T follicular helper cell (primary cell): ENCODE measurements at places on chromosomes 7 and 10.
A peak's percentile ranks its signal among the peaks of the same experiment; 100 is the strongest.

DNA sequence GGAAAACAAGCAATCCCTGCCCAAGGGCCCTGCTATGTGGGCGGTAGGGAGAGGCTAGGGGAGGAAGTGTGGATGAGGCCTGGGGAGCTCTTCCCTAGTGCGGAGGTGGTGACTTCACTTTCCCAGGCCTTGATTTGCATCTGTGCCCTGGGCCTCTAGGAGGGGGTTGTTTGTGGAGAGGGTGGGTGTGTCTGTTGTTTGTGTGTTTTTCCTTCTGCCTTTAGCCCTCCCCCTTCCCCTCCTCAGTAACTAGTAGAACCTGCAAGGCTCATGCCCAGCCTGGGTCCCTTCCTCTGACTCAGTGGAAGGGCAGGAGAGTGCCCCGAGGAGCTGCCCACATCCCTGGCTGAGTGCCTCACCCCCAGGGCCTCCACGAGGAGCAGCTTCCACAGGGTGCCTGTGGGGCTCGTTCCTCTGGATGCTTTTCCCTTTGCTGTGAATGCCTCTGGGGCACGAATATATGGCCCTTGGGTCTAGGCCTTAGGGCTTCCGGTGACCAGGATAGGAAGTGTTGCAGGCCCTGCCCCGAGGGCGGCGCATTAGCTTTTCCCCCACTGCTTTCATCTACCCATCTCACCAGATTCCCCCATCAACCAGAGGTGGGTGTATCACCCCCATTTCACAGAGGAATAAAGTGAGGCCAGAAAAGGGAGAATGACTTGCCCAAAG is 89.4 kb upstream of the DUSP5 start:
- DNase-seq, result no peak

GRCh38 chr10:34499612-34500279 is 315.4 kb downstream of the PARD3 start:
- DNase-seq, result no peak

DNA sequence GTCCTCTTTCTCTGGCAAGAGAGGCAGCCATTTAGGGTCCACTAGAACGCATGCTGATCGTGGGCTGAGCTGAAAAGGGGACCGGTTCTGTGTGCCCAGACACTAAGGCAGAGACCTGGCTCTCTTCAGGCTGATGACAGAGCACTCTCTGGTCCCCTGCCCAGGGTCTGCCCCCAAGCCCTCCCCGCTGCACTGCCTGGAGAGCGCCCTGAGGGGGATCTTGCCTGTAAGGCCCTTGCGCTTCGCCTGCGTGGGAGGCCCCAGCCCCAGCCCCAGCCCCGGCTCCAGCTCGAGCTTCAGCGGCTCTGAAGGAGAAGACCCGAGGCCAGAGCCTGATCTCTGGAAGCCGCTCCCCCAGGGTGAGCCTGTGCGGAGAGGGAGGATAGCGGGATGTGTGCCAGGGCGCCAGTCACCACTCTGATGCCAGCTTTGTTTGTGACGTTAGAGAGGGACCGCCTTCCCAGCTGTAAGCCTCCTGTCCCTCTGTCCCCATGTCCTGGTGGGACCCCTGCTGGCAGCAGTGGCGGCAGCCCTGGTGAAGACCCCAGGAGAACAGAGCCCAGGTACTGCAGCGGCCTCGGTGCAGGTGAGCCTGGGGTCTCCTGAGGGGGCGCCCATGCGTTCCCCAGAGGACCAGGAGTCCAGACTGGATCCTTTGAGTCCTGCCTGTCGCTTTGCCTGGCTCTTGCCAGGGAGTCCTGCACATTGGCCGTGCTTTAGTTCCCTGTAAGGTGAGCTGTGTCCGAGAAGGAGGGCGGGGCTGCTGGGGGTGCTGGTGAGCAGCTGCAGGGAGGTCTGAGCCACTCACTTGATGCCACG is 43.2 kb downstream of the ZNF467 start:
- DNase-seq, result no peak

DNA sequence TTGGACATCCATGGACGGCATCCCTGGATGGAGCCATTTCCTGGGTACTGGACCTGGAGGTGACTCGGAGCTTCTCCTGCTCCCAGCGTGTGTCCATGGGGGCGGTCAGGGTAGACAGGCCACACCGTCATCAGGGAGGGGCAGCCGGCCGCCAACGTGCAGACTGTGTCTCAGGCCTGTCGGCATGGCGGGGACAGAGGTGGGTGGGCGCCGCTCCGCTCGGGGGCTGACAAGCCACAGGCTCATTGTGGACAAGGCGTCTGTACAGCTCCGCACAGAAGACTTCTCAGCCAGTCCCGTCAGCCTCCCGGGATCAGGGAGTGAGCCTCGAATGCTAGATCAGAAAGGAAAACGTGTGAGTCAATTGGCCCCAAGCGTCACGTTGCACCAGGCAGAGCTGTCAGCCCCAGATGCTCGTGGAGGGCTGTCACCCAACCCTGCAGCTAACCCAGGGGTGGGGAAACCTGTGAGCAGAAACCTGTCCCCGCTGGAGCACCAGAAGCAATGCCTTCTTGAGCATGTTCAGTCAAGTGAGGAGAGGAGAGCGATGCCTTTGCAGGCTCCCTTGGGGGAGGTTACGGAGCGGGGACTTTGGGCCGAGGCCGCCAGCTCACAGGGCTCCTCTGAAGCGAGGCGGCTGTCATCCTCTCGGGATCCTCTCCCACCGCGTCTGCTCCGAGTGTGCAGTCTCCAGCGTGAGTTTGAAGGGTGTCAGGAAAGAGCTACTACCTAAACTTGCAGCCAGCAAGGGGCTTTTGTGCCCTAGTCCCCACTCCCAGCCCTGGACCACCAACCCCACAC is 16.0 kb upstream of the DPYSL4 start:
- DNase-seq, result no peak

GRCh38 chr10:14586901-14587300 is 187.8 kb downstream of the FAM107B start:
- peak; percentile 89 for DNase-seq

- no peak for DNase-seq
Observed at GRCh38 chr7:139845443-139845805, 16.4 kb downstream of the TBXAS1 start.

- DNase-seq, result no peak
Observed at GRCh38 chr7:99419323-99420021, 10.7 kb downstream of the BUD31 start.

GRCh38 chr7:75924889-75925288 is 9.9 kb downstream of the POR start:
- DNase-seq, result no peak

DNA sequence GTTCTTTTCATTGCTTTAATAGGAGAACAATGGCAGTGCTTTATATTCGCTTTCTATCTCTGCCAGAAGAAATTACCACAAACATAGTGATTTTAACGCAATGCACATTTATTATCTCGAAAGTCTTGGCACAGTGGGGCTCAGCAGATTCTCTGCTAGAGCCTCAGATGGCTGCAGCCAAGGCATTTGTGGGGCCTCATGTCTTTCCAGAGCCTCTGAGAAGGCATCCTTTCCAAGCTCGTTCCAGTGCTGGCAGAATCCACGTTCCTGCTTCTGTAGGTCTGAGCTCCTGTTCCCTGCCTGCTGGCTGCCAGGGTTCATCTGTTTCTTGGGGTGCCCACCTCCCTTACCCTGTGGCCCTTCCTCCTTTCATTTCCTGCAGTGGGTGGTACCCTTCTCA is 60.2 kb downstream of the LRRC18 start:
- DNase-seq, result no peak

GRCh38 chr10:112767156-112767555 is 182.9 kb upstream of the TCF7L2 start:
- DNase-seq, result no peak

DNA sequence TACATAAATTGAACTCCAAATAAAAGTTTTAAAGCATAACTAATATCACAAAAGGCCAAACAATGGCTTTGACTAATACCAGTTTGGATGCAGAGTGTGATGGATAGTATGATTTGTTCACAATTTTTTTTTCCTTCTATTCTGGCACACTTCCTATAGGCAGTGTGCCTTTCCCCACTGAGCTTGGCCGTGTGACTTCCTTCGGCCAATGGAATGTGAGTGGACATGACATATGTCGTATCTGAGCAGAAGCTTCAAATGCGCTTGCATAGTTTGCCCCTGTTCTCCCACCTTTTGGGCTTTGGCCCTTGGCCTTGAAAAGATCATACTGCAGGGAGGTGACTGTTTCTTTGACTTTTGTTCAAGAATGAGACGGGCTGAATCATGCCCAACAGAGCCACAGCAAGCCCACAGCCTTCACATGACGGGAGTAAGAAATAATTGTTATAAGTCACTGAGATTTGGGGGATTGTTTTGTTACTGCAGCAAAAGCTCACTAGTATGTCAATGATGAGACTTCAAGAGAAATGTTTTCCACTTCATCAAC is 279.9 kb upstream of the NEBL start:
- no peak for DNase-seq

GRCh38 chr7:43653891-43654504 is 71.1 kb downstream of the STK17A start:
- DNase-seq, result no peak

DNA sequence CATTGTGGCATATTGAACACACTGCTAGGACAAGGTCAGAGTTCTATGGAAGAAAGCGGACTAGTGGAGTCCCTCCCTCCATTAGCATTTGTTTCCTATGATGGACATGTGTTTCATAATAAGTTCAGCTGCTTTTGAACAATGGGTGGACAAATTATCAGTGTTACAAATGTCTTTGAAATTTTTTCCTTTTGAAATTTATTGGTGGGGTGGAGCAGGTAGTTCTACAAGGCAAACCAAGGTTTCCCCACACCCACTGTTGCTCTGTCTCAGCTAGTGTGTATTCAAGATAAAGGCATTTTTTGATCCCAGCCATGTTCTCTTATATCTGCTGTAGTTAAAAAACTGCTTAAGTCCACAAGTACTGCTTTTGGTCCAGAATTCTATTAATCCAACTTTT is 79.9 kb downstream of the MALSU1 start:
- DNase-seq, result no peak

DNA sequence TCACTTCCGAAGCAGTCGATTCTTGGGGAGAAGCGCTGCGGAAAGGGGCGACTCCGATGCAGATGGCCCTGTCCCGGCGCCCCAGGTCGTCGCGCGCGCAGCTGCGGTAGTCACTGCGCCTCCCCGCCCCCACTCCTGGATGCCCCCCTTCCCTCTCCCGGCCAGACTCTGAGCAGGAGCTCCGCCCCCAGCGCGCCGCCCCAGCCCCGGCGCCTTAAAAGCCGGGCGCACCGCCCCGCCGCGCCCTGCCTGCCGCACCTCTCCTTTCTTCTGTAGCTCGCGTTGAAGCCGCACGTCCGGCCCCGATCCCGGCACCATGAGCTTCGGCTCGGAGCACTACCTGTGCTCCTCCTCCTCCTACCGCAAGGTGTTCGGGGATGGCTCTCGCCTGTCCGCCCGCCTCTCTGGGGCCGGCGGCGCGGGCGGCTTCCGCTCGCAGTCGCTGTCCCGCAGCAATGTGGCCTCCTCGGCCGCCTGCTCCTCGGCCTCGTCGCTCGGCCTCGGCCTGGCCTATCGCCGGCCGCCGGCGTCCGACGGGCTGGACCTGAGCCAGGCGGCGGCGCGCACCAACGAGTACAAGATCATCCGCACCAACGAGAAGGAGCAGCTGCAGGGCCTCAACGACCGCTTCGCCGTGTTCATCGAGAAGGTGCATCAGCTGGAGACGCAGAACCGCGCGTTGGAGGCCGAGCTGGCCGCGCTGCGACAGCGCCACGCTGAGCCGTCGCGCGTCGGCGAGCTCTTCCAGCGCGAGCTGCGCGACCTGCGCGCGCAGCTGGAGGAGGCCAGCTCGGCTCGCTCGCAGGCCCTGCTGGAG is at the start of gene INA:
Gene INA, plus strand, starts transcription at position 243 of the 817 bp plus-strand sequence. Its CDS starts 74 bp downstream, at position 317.
- DNase-seq, result no peak

DNA sequence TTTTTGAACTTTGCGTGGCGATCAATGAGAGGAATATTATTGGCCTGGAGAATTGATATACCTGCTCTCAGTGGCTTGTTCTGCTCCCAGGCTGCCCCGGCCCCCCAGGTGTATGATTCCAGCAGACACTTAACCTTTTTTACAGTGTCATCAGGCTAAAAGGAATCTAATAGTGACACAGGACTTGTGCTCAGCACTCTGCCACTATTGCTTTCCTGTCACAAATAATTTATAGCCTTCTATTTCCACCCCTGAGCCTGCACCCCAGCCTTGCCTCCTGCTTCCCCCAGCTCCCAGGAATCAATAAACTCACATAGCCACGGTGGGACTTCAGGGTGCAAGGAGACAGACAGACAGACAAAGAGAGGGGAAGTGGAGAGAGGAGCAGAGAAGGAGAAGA is 28.3 kb downstream of the PAX2 start:
- DNase-seq, result no peak

DNA sequence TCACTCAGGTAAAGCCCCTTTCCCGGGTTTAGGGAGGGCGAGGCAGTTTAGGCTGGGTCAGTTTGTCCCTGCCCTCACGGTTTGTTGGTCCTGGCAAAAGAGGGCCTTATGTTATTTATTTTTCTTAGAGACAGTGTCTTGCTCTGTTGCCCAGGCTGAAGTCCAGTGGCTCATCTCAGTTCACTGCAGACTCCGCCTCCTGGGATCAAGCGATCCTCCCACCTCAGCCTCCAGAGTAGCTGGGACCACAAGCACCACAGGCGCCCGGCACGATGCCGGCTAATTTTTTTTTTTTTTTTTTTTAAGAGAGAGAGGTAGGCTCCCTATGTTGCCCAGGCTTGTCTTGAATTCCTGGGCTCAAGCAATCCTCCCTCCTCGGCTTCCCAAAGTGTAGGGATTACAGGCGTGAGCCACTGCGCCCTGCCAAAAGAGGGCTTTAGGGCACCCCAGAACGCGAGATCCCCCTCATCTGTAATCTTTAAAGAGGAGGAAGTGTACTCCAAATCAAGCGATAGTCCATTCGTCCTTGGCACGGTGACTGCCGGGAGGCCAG is 626 bp upstream of the BMS1 start:
- DNase-seq, result no peak

DNA sequence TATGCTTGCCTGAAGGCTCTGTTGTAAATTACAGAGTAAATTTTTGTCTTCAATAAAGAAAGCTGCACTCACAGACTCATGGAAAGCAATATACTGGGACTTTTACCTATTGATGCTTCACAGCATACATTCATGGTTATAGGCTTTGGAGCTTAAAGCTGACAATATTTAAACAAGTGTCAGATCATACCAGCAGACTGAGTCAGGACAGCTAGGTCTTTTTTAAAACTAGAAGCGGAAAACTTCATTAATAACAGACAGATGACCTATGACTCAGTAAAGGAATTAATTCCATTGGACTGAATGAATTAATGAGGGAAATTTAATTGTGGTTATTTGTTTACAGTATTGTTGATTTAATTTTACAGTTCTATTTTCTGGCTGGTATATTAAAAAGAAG is 165.8 kb upstream of the DGKB start:
- DNase-seq, result no peak

- no peak for DNase-seq
Observed at GRCh38 chr10:100907773-100908363, 4.9 kb upstream of the SLF2 start.

GRCh38 chr10:62749093-62749683 is 55.3 kb upstream of the ADO start:
- no peak for DNase-seq

GRCh38 chr10:70418229-70418628 is 14.3 kb downstream of the EIF4EBP2 start:
- no peak for DNase-seq

GRCh38 chr10:49227406-49227805 is 39.2 kb upstream of the TMEM273 start:
- no peak for DNase-seq
